HEK293T (cell line): ENCODE measurements at places on chromosomes 12 and 14.

DNA sequence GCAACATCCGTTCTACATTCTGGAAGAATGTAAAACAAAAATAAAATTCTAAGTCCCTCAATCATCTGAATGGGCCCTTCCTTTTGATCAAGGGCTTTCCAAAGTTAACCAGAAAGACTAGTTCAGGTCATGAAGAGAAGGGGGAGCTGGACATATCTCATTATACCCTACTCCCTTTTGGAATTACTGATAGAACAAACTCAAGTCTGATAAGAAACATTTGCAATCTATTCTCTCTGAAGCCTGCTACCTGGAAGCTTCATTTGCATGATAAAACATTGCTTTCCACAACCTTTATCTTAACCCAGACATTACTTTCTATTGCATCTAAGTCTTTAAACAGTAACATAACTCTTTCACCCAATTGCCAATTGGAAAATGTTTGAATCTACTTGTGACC lies 8.3 kb upstream of the ACSM4 start:
- DNase-seq, result no peak

DNA sequence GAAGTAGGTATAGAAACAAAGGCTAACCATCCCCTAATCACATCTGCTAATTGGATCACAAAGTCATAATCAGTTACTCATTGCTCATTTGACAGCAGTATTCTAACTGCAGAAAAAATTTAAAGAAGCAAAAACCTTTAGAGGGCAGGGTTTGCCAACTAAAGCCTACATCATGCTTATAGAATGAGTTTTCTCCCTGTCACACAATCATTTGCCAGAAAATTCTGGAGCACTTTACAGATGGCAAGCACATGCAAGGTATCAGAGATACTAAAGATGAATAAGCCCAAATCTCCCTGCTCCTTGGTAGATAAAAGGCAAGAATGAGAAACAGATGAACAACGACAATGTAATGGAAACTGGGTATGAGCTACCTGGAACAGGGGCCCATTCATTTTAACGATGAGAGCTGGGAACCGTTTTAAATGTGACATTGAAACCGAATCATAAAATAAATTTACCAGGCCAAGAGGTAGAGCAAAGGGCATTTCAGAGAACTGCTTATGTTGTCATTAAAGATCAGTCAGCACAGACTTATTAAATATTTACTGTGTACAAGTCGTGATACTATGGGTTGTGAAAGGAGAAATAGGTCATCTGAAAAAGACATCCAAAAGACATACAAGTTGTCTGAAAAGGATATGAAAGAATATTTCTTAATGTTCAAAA lies 211.4 kb upstream of the ABCD2 start:
- DNase-seq, result no peak

DNA sequence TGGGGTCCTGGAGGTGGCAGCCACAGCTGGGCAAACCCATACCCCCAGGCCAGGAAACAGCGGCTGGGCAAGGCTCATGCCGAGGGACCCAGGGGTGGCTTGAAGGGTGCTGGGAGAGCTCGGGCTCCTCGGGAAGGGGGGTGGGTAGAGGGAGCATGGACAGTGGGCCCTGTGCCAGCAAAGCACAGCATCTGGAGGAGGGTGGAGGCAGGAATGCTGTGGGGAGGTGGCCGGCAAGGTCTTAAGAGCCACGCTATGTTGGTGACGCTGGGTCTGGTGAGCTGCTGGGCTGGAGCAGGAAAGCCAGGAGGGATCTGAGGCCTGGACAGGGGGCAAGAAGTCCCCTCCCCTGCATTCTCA lies 48.2 kb upstream of the DLK1 start:
- DNase-seq, result no peak

DNA sequence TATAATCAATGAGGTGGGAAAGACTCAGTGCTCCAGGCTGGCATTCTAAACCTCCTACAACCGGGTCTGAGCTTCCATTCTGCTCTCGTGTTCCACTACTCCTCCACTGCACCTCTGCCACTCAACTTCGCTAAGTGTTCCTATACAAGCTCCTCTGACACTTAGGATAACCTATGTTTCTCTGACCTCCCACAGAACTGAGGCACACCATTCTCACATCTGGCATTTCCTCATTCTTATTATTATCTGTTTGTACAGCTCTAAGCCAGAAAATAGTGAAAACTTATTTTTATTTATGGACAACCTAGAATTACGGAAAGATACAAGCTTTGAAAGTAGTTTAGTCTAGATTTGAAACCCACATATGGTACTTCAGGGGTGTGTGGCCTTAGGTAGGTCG lies 127.0 kb downstream of the MED13L start:
- DNase-seq, result no peak

- no peak for DNase-seq
Observed at GRCh38 chr12:51322452-51322851, 1.5 kb downstream of the BIN2 start.

GRCh38 chr12:6178981-6179761 lies 21.0 kb upstream of the CD9 start:
- no peak for DNase-seq
